ENCODE measurements at places on chromosomes 3 and 15.

DNA sequence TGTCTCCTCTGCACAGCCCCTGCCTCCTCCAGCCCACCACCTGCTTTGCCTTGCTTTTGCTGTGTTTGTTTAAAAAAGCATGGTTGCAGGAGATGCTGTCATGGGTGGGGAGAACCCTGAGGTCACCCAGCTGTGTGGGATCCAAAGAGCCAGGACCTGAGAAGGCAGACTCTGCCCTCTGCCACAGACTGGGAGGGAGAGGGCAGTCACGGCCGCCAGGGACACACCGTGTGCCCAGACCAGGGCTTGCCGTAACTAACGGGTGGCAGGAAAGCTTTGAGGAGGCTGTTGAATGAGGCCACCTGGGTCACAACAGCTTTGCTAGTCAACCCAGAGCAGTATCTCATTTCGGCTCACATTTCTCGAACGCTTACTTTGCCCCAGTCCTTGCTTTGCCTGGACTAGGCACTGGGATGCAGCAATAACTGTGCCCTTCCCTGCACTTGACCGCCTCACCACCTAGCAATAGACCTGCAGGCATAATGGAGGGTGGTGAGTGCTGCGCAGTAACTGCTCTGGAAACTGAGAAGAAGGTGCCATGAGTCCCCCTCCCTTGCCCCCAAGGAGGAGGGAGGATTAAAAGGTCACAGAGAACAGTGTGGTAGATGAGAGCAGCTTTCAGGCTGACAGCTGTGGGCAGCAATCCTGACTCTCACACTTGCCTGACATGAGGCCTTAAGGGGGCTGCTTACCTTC, 55.0 kb upstream of the CTDSPL start:
- no peak for DNase-seq

GRCh38 chr3:7760718-7761117, 740.9 kb upstream of the LMCD1 start:
- no peak for DNase-seq

GRCh38 chr3:53156368-53156834, 4.6 kb upstream of the PRKCD start:
- no peak for DNase-seq

- no peak for DNase-seq
These were observed 18.3 kb downstream of the GXYLT2 start for GRCh38 chr3:72906154-72906553.

- DNase-seq = no peak
These were observed 14.2 kb upstream of the COLQ start for GRCh38 chr3:15535732-15536131.

- no peak for DNase-seq
These were observed 73.1 kb downstream of the FHIT start for GRCh38 chr3:61178167-61178566.

DNA sequence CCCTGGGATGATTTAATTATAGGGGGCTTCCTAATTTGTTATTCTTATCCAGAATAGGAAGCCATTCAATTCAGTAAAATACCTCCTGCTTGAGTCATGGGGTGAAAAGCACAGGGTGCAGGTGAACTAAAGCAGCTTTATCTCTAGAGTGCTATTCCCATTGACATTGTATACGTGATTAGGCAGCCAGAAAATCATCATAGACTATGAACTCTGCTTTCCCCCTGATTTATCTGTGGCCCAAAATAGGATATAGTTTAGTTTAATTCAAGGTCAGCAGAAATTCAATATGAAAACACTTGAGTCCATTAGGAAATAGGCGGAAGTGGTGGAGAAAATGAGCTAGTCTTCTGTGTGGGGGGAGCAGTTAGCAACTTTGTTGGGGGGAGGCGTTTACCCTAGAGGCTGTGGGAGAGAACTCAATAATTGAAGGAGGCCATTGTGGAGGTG, 18.2 kb upstream of the PRKCI start:
- no peak for DNase-seq

- no peak for DNase-seq
These were observed 563.4 kb upstream of the TGFBR2 start for GRCh38 chr3:30042916-30043555.

GRCh38 chr15:29903785-29904464, 81.7 kb upstream of the TJP1 start:
- no peak for DNase-seq

DNA sequence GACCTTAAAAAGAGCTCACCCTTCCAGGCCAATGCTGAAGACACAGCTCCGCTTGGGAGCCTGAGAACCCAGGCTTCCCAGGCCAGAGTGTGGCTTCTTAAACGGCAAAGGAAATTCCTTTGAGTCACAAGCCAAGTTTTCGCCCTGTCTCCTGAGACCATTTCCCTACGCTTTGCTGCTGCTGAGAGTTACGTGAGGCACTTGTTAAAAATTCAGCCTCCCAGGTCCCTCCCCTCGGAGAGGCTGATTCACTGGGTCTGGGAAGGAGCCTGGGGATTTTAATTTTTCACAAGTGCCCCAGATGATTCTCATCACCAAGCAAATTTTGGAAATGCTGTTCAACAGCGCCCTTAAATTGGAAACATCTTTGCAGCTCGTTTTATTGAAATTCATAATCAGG, 25.5 kb downstream of the RLBP1 start:
- DNase-seq = no peak

DNA sequence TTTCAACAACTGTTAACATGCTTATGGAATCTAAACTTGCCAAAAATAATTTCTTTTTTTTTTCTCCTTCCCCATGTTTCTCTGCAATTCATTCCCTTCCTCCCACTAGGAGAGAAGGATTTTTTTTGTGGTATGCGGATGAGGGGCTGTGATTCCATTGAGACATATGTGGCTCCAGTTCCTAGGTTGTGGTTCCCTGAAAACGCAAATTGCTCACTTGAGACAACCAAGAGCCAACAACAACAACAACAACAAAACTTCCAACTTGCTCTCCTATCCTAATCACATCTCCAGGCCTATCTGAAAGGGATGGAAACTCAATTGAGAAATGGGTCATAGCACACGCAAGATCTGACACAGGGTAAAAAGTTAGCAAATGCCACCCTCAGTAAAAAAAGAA, 406.5 kb upstream of the TGFBR2 start:
- no peak for DNase-seq

GRCh38 chr3:161177991-161178390, 43.1 kb upstream of the NMD3 start:
- DNase-seq = no peak
